ENCODE measurements at places on chromosomes 12 and 14. TPM values are rescaled to one million over a fixed set of nuclear protein-coding genes. Genes with fewer than 3 reads are reported as not detected.

DNA sequence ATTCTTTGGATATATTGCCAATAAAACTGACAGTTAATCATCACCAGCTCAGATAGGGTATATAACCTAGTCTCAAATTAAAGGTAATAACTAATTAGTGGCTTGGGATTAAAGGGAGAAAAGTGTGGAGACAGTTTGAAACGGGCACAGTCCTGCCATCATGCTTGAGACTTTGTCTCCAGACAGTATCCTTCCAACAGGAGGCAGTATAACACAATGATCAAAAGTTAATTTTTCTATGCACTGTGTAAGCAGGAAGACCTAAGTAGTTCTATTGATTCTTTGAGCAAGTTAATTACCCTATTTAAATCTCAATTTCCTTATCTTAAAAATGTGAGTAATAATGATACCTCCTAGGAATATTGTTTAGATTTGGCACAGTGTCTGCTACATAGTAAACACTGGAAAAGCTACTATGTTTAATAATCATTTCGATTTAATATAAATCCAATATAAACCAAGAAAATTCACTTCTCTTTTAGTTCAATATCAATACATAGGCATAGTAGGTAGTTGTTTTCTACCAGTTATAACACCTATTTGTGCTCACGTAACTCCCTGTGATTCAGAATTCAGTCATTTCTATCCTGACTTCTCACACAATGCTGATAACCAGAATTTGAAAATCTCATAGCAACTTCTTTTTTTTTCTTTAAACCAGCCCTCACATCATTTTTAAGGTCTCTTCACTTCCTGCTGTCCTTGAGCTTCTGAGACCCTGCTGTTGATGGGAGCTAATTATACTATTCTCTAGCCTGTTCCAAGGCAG, 53.7 kb downstream of the GALNT4 start:
- peak; percentile 67 for DNase-seq

- DNase-seq: no peak
Measured at GRCh38 chr14:73764406-73765280, 50.5 kb upstream of the PNMA1 start.

DNA sequence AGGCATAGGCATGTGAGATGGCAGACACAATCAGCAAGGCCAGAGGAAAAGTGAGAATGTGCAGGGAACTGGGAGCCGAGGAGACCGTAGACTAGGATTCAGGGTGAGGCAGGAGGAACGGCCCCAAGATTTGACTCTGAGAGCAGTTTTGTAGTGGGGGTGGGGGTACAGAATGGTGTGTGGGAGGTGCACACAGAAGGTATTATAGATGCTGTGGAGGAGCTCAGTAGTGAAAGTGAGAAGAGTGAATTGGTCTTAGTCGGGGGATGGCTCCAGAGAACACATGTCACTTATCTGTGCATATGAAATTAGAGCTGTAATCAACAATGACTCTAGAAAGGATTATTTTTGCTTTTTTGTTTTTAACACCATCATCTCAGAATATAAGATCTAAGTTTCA, 11.9 kb downstream of the ZNF664 start:
- DNase-seq: no peak

GRCh38 chr12:28457785-28458184, 267.5 kb downstream of the CCDC91 start:
- no peak for DNase-seq

DNA sequence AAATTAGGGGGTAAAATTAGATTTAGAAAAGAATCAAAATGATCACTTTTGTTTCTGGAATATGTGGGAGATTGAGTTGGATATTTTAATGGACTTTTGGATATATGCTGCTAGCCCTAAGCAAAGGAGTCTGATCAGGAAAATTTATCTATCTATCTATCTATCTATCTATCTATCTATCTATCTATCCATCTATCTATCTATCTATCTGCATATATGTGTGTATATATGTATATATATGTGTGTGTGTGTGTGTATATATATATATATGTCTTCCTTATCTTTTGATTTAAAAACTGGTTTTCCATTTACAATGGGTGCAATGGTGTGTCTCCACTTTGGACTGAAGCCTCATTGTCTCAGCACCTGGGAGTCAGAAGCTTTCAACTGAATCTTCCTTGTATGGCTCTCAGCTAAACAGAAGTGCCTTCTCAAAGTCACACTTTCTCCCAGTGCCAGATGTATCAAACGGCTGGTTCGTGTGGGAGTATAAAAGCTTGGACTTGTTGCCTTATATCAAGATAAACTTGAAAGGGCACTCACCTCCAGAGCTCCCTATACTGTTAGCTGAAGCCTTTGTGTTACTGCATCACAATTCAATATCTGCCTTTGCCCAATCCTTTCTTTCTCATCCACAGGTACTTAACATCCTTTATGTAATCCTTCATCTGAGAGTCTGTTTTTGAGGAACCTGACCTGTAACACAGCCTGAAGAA, 31.6 kb upstream of the CD69 start:
- DNase-seq: no peak

DNA sequence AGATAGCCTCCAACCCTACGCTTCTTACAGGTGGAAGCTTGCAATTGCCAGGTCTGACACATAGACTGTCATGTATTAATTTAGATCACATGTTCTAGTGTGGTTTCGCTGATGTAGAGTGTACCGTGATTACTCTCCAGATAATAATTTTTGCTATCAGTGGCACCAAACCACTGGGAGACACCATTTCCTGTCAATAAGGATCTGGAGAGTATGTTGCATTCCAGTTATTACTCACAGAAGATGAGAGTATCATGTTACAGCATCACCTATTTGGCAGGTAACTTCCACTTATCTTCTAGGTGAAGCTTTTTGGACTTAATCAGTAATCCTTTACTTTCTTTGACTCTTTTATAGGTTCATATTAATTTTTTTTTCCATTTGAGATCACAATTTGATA, 147.2 kb downstream of the HELB start:
- no peak for DNase-seq

DNA sequence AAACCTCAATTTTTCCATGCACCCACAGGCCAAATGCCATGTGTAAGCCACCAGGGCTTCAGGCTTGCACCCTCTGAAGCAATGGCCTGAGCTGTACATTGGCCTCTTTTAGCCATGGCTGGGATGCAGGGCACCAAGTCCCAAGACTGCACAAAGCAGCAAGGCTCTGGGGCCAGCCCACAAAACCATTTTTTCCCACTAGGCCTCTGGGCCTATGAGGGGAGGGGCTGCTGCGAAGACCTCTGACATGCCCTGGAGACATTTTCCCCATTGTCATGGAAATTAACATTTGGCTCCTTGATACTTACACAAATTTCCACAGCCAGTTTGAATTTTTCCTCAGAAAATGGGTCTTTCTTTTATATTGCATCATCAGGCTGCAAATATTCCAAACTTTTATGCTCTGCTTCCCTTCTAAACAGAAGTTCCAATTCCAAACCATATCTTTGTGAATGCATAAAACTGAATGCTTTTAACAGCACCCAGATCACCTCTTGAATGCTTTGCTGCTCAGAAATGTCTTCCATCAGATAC, 14.3 kb upstream of the OSBPL8 start:
- DNase-seq: no peak

DNA sequence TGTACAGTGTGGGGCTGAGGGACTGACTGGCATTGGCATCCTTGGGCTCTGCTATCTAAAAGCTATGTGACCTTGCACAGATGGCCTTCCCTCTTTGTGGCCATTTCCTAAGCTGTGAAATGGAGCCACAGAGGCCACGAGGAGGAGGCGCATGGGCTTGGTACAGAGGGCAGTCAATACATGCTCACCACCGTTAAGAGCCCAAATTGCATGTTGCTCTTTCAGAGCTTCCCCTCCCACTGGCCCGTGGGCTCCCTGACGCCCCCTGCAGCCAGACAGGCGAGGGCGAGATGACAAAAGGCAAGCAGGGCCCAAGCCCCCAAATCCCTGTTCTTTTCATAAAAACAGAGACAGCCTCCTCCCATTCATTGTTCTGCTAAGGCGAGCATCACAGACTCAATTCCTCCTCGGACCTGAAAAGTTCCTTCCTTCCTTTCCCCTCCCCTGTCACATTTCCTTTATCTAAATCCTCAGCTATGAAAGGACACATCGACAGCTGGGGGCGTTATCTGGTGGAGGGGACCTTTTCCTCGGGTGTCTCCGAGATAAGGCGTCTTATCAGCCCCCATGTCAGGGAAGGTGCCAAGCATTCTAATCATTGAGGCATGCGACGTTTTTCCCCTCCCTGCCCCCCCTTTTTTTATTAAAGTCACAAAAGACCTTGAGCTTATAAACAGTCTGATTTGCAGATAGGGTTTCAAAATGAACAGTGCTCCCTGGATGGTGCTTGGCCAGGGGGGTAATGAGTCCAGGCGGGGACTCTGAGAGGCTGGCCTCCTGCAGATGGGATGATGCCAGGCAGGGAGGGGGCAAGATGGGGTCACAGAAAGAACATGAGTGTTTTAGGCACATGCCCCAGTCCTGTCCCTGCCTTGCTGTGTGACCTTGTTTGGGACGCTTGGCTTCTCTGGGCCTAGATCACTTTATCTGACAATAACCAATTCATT, 26.4 kb downstream of the FAM222A start:
- no peak for DNase-seq

GRCh38 chr12:81699551-81699950, 59.6 kb downstream of the PPFIA2 start:
- DNase-seq: no peak

GRCh38 chr12:88946372-88946997, 366.2 kb upstream of the KITLG start:
- DNase-seq: no peak

DNA sequence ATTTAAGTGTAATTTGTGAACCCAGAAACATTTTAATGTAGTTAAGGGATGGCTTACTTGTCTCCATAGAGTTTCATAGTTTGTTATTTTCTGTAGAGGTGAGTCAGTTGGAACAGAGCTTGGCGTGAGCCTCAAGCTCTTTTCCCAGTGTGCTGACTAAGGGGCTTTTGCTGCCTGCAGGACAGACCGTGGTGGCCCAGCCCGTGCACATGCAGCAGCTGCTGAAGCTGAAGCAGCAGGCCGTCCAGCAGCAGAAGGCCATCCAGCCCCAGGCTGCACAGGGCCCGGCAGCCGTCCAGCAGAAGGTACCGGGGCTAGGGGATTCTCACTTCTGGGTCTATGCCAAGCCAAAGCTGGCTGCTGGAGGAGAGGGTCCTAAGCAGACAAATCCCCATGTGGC, 76.9 kb downstream of the DDX51 start:
- DNase-seq: no peak

- no peak for DNase-seq
Measured at GRCh38 chr12:15186597-15186996, 34.6 kb downstream of the RERG start.

DNA sequence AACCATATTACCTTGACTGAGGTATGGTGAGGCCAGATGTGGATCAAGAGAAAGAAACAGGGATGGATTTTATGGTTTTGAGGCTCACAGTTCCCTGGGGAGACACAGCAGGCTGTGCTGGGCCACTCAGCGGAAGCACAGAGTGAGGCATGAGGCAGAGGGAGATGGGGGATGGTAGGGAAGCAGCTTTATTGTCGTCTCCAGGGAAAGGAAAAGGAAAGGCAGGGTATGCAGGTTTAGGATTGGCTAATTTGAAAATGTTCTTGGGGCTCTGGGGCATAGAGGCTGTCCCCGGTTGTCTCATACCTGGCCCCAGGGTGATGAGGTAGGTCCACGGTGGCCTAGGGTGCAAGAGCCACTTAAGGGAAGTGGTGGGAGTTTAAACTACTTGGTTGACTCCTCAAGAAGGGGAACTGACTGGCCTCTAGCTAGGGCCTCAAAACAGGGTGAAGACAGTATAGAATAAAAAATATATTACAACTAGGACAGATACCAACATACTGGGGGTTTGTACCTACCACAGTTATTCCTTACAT, 322.8 kb downstream of the RGS6 start:
- DNase-seq: no peak

DNA sequence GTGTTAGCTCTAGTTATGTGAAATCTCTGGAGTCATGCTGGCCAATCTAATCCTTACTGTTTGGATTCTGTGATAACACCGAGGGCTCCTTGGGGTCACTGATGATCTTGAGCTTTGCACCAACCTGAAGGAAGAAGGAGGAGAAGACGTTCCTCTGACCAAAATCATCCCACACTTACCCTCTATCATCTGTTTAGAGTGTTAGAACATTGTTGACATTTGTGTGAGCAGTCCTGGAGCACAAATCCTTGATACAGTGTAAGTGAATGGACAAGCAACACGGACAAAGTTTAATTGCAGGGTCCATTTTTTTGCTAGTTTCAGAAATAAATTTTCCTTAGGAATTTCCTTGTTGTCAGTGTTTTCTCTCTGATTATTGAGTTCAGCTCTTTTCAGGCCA, 181.7 kb downstream of the AKAP6 start:
- DNase-seq: no peak

- no peak for DNase-seq
Measured at GRCh38 chr14:54739514-54739913, 163.1 kb downstream of the GCH1 start.

DNA sequence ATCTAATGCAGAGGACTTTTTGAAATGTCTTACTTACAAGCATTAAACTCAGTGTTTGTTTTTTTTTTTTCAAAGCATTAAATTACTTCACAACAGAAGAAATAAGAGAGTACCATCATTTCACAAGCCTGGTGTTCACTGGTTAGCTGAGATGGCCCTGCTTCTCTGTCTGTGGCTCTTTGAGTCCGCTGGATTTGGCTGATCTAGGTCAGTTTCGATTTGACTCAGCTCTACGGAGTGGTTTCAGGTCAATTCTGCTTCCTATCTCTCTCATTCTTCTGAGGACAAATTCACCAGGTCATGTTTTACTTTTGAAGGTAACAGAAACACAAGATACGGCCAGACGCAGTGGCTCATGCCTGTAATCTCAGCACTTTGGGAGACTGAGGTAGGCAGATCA, 1066.1 kb downstream of the FLRT2 start:
- DNase-seq: no peak

GRCh38 chr12:44387581-44387980, 488.5 kb downstream of the NELL2 start:
- DNase-seq: no peak

Gene FSCB
- not detected for polyA plus RNA-seq

Gene FAM90A1
- 0.09 TPM for polyA plus RNA-seq

Gene KCNMB4
- 4.3 TPM for polyA plus RNA-seq

Gene ZC2HC1C
- 1.1 TPM for polyA plus RNA-seq

Gene KRT79
- polyA plus RNA-seq: not detected

Gene IKZF4
- polyA plus RNA-seq: 3.5 TPM

Gene RNASE2
- polyA plus RNA-seq: 5.6 TPM

Gene RD3L
- polyA plus RNA-seq: not detected

Gene CABP1
- polyA plus RNA-seq: 0.74 TPM

Gene LTBR
- 79.8 TPM for polyA plus RNA-seq

Gene SMCO2
- polyA plus RNA-seq: not detected

Gene LTBP2
- 7.6 TPM for polyA plus RNA-seq
